ENCODE measurements at places on chromosomes 2 and 18. TPM values are rescaled to one million over a fixed set of nuclear protein-coding genes. Genes with fewer than 3 reads are reported as not detected.

NXPH2 gene
- not detected for total RNA-seq

ARHGEF33 gene
- total RNA-seq = 0.07 TPM

CENPA gene
- total RNA-seq = 19.7 TPM

CIDEA gene
- total RNA-seq = not detected

NEURL3 gene
- total RNA-seq = not detected

C2orf15 gene
- total RNA-seq = 0.74 TPM

SLC8A1 gene
- total RNA-seq = 1.7 TPM

TSHZ1 gene
- 9.7 TPM for total RNA-seq

GYPC gene
- total RNA-seq = not detected

MPPE1 gene
- total RNA-seq = 15.7 TPM

C2orf80 gene
- not detected for total RNA-seq

Data from MCF 10A (cell line).